ENCODE measurements at places on chromosomes 12 and 14. TPM values are rescaled to one million over a fixed set of nuclear protein-coding genes. Genes with fewer than 3 reads are reported as not detected.

The DNAJC22 gene
- 6.7 TPM for total RNA-seq

DNA sequence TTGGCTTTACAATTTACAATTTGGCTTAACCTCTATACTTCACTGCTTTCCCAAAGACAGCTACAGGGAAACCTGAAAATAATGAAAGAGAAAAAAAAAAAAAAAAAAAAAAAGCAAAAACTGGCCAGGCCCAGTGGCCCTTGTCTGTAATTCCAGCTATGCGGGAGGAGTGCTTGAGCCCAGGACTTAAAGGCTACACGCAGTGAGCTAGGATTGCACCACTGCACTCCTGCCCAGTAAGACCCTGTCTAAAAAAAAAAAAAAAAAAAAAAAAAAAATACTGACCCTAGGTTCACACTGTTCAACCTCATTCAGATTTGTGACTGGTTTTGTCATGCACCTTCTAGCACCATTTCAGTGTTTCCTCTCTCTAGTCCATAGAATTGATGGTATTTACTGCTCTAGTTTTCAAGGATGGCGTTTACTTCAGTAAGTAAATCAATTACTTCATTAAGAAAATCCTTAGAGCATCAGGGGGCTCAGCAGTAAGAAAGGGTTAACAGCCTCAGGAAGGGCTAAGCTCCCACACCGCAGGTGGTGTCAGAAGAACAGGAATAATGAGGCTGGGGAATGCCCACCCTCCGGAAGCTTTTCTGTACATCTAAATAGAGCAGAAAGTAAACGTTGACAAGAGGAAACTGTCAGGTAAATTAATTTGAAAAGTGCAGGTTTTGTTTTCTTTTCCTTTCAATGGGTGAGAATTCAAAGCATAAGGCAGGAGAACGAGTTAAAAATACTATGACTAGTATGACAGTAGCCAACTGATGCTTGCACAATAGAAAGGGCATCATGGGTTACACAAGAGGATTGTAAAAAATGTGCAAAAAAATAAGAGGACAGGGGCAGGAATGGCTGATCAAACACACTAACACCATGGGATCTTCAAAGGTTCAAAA is 115.0 kb upstream of the MDM1 start:
- H3K27me3 ChIP-seq, result no peaks in the 10 kb centered on the region
- H3K4me3 ChIP-seq, result no peak overlapping the region
- peaks cover 6% of the 10 kb centered on the region for H3K4me1 ChIP-seq
- no peak overlapping the region for H3K27ac ChIP-seq

DNA sequence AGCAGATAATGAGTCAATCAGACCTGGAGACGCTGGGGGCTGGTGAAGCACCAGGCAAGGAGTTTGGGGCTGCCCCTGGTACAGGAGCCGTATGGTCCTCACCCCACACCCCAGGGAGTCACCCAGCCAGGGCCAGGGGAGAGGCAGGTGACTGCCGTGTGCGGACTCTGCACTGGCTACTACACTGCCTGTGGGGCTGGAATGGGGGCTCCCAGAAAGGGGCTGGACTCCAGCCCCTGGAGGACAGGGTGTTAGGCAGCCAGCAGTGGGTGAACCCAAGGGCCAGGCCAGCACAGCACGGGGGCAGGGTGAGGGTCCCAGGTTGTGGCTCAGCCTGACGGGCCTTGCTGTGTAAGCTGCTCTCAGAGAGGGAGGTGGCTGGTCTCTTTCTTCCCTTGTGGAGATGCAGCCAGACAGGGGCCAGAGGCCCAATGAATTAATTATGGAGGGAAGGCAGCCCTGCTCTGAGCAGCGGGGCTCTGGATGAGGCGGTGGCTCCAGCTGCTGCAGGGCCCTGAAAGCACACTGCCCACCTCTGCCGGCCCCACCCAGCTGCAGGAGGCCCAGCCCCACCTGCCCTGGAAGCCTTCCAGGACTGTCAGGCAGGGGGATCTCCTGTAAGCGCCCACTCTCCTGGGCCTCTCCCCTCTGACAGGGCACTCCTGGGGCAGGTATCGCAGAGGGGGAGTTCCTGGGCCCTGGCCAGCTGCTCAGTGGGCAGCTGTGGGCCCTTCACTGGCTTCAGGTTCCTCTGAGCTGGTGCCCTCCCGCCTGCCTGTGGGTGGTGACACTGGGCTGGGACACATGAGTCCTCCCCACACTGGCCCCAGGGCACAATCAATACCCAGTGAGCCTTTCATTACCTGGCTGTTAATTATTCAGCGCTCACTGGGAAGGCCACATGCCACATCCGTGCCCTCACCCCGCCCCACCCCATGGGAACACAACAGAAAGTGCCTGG is 142.5 kb upstream of the C14orf180 start:
- H3K27me3 ChIP-seq, result no peaks in the 10 kb centered on the region
- H3K36me3 ChIP-seq, result no peaks in the 10 kb centered on the region
- DNase-seq, result no peak
- H3K4me1 ChIP-seq, result no peaks in the 10 kb centered on the region

DNA sequence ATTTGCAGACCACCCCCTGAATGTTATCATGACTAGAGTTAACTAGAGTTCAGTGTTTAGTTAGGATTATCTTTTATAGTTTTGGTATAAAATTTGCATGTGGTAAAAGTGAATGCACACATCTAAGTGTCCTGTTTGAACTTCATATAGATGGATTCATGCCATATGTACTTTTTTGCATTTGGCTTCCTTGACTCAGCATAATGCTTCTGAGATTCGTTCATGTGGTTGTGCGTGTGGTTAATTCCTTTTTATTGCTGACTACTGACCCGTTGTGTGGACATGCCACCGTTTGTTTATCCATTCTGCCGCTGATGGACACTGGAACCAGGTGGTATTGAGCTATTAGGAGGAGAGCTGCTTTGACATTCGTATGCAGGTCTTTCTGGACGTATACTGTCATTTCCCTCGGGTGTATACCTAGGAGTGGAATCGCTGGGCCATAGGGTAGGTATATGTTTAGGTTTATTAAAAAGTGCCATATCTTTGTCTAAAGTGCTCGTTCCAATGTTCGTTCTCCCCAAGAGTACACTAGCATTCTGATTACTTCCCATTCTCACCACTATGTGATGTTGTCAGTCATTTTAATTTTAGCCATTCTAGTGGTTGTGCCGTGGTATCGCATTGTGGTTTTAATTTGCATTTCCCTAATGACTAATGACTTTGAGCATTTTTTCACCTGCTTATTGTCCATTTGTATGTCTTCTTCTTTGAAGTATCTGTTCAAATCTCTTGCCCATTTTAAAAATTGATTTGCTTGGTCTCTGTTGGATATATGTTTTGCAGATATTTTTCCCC is 37.7 kb downstream of the RIN3 start:
- peaks cover 18% of the 10 kb centered on the region for H3K4me1 ChIP-seq
- no peak for DNase-seq
- H3K27ac ChIP-seq, result no peak overlapping the region
- no peaks in the 10 kb centered on the region for H3K27me3 ChIP-seq
- peaks cover 4% of the 10 kb centered on the region for H3K36me3 ChIP-seq

DNA sequence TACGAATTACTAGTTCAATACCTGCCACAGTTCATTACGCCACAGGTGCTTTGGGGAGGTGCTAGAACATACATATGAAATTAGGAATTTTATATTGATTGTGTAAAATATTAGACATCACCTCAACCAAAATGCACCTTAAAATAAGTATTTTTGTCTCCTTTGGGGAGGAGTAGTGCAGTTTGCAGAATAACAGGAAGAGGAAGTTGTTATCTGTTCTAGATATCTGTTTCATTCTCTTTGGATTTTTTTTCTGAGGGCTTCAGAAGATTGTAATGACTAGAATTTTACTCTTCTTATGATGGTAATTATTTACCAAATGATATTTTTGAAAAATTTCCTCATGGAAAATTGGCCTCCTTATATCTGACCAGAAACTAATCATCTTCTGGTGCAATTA is 9.9 kb upstream of the GYS2 start:
- no peaks in the 10 kb centered on the region for H3K36me3 ChIP-seq
- H3K27ac ChIP-seq, result no peak overlapping the region
- no peaks in the 10 kb centered on the region for H3K27me3 ChIP-seq
- no peak overlapping the region for H3K4me3 ChIP-seq

- H3K4me1 ChIP-seq, result no peaks in the 10 kb centered on the region
- H3K4me3 ChIP-seq, result no peak overlapping the region
- H3K27me3 ChIP-seq, result 0 out of 2 replicates have a peak, but pooled peaks cover 2% of the 10 kb centered on the region
- no peaks in the 10 kb centered on the region for H3K36me3 ChIP-seq
- H3K27ac ChIP-seq, result no peak overlapping the region
These were observed 29.5 kb upstream of the HSPB8 start for GRCh38 chr12:119149270-119149669.

All from IMR-90 (cell line).